ENCODE measurements at places on chromosomes 12 and 14.

DNA sequence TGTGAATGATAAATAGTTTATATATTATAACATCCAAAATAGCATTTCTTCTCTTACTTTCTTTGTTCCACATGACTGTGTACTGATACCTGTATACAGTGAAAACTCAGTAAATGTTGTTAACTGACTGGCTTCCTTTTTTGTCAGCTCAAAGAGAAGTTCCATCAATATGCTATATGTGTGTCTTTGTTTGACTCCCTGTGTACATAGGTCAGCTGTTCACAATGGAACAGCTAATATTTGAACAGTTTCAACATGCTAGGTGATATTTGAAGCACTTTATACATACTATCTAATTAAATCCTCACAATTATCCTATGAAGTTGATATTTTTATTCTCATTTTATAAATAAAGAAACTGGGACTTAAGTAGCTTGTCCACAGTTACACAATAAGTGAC, 15.3 kb upstream of the KICS2 start:
- DNase-seq, result no peak

DNA sequence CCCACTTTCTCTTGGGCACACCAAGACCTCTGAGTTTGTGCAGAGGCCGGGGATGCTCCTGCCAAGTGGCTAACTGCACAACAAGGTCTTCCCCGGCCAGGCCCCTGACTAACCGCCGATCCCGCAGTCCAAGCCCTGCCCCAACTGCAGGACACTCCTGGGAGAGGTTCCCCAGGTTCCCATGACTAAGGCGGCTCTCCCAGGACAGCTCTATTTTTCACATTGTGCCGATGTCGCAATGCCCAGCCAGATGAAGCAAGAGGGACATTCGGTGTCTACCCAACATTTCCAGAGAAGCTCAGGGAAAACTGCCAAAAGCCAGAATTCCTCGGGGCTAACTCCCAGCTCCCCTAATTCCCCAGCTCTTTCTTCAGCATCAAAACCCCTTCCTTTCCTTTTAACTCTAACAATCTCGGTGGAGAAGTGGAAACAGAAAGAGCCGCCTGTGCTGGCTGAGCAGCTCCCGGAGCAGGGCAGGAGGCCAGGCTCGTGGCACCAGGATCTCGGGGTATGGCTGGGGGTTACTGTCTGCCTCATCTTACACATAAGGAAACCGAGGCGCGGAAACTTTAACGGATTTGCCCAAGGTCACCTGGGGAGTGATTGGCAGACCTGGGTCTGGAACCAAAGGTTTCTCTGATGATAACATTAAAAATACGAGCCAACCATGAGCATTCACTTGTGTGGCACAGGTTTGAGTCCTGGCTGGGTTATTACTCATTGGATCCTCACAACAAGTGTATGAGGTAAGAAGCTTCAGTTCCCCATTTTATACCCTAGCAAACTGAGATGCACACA, 318.2 kb downstream of the BCL11B start:
- DNase-seq, result no peak

GRCh38 chr12:66984962-66985361, 284.2 kb upstream of the CAND1 start:
- no peak for DNase-seq

- no peak for DNase-seq
Observed at GRCh38 chr12:93086288-93086727, 157.2 kb upstream of the EEA1 start.

GRCh38 chr12:19665121-19665900, 226.0 kb downstream of the AEBP2 start:
- DNase-seq, result no peak

DNA sequence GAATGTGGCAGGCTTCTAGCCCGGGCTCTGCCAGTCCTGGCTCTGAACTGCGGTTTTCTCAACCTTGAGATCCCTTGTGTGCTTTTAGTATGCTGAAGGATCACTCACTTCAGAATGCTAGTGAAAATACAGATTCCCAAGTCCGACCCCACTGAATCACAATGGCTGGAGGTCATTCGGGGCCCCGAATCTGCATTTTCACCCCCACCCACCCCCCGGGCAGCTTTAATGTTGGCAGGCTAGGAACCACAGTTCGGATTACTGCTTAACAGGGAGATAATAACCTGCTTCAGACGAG, 573 bp upstream of the SUSD6 start:
- peak; percentile 72 for DNase-seq

DNA sequence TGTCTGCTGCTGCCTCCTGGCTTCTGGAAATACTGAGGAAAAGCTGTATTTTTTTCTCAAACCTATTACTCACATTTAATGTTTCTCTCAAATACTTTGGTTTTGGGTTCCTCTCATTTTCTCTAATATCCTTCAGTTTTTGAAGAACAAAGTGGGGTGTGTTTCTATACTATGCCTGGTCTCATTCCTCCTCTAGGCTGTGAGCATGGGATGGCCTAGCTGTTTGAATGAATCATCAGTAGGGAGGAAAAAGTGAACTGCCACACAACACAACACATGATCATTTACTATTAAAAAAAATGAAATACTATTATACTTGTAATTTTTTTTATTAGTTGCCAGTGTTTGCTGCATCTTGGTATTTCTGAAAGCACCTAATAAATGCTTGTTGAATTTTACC, 11.3 kb upstream of the SMCO3 start:
- DNase-seq, result no peak

DNA sequence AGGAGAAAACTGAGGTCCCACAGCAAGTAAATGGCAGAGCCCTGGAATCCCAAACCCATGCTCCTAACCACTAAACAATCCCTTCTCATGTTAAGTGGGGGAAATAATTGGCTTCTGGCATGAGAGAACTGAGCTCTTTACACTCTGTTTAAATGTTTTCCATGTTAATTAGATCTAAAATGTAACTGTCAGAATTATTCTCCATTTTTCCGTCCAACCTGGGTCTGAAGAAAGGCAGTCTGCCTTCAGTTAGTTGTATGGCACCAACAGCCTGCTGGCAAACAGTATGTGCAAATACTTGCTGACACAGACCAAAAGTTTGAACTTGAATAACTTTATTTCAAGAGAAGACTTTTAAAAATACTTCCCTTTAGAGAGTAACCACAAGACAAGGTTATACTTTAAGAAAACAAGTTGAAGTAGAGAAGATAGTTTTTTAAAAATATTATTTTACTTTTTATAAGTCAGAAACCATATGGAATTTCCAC, 59.7 kb downstream of the E2F7 start:
- DNase-seq, result no peak

GRCh38 chr14:31127690-31128089, 79.9 kb downstream of the HECTD1 start:
- DNase-seq, result no peak

DNA sequence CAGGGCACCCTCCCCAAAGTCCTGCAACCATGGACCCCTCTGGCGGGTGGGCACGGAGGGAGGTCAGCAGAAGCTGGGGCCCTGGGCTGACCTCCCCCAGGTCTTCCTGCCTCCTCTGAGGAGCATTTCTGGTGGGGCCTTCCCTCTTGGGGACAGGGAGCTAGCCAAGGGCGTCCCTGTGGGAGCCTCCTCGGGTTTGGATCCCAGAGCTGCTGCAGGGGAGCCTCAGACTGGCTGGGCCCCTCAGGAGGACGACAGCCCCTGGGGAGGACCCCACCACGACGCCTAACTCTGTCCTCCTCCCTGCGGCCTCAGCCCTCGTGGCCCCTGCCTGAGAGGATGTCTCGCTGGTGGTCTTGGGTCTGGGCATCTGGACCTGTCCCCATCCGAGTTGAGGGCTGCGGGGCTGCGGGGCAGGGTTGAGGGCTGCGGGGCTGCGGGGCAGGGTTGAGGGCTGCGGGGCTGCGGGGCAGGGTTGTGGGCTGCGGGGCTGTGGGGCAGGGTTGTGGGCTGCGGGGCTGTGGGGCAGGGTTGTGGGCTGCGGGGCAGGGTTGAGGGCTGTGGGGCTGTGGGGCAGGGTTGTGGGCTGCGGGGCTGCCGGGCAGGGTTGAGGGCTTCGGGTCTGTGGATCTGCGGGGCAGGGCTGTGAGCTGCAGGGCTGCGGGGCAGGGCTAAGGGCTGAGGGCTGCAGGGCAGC, 37.4 kb downstream of the FBRSL1 start:
- DNase-seq, result no peak

DNA sequence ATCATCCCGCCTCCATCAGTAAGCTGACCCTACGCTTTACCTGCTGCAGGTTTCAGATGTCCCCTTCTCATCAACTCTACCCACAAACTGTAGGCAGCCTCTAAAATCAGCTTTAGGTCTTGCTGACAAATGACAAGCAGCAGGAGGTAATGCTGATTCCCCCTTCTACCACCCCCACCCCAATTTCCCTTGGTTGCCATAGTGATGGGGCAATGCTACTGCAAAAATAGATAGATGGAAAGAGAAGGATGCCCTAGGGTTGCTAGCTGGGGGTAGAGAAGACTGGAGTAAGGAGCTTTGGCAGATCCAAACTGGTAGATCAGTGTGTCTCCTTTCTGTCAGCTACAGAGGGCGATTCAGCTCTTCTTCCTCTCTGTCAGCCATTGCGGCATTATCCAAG, 19.8 kb upstream of the PDE1B start:
- DNase-seq, result no peak

GRCh38 chr14:100529561-100530031, 57.6 kb downstream of the BEGAIN start:
- DNase-seq, result no peak

GRCh38 chr14:65704850-65705249, 292.3 kb downstream of the FUT8 start:
- DNase-seq, result no peak

- DNase-seq, result no peak
Observed at GRCh38 chr14:76208340-76208739, 56.6 kb downstream of the GPATCH2L start.

DNA sequence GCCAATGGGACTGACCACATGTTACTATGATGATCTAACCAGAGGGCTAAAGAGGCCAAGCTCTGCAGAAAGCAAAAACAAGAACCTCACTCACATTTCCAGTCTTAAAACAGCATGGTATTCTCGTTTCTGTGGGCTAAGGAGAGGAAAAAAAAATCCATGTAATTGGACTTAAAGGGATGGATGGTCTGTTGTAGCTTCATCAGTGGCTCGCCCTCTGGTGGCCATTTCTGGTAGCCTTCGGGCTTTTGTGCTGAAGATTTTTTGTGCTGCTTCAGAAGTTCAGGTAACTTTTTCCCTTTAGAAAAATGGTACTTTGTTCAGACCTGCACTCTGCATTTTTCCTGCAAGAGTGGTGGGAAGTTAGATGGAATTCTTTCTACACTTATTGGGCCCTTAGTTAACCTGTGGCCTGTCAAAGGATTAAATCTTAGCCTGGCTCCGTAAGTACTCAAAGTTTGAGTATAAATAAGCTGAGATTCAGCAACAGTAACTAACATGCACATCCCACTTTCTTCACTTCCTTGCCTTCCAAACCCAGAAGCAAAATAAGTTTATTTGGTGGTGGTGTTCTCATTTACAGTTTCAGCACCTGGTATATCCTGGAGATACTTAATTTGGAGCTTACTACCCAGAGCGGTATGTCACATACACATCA, 22.3 kb downstream of the DCAF4 start:
- no peak for DNase-seq

DNA sequence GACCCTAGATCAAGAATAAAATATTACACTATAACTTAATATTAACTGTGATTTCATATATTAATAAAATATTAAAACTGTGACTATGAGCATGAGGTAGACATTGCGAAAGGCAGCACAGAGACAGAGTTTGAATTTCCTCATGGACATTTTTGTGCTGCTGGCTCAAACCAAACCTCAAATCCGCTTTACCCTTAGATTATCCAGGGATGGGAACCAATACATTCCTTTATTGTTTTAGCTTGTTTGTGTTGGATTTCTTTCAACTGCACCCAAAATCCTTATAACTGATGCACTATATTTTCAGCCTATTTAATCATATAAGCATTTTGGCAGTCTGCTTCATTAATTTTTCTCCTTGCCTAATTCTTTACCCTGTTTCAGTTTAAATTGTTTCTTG, 436.7 kb downstream of the ATP23 start:
- no peak for DNase-seq

DNA sequence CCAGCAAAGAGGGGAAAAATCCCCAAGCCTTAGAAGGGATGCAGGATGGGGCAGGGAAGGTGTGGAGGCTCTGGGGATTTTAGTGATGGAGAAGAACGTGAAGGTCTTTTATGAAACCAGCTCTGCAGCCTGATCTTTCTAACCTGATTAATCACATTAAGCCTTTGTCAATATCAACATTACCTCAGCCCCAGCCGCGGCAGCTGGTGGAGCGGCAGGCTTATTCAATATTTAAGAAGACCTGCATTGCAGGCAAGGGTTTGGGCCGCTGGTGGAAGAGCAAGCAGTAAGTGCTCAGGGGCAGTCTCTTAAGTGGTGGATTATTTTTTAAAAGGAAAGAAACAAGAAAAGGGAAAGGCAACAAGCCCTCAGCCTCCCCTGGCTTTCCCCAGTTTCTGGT, 16.6 kb downstream of the RPH3A start:
- no peak for DNase-seq

DNA sequence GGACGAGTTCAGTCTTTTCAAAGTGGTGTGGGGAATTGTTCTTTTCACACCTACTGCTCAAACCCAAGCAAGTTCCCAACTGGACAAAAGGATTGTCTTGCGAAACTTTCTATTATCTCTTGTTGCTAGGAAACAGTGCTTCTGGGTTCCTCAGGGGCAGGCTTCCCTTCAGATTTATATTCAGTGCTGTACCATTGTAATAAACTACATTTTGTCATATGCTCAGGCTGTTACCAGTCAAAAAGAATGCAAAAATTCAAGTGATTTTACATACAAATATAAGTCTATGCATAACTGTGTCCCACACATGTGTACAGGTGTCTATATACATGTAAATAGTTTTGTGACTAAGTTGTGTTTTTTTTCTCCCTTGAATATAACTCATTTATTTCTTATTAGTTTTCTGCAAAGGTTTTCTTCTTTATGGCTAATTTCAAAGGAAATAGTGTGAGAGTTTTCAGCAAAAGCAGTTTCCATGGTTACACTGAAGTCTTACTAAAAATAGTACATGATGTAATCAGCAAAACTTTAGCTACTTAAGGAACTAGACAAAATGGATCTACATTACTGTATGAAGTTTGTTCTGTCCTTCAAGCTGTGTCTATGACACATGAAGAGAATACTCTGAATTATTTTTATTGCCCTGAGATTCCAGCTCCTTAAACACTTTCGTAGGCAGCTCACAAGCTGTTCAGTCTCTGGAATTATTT, 430.2 kb upstream of the TMPO start:
- no peak for DNase-seq

DNA sequence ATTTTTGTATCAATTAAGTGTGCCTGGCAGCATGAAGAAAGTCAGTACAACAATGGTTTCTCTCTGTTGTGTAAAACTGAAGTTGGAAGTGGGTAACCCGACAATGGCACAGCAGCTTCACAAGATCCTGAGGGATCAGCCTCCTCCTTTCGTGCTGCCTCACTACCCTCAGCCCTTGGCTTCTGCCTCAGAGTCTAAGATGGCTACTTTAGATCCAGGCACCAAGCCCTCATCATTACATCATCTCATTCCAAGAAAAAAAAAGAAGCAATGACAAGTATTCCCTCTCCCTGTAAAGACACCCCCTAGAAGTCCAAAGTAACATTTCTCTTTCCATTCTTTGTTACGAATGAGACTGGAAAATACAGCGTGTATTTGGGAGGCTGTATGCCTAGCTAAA, 92.6 kb downstream of the DNAI7 start:
- no peak for DNase-seq

Data from NCI-H2107 (cell line).